Stimulated activated CD8-positive, alpha-beta memory T cell treated with anti-CD3 and anti-CD28 coated beads, Interleukin-7, amount 100 ng/mL, for 1 hour (primary cell): ENCODE measurements at places on chromosomes 4 and X.

GRCh38 chr4:174286870-174287269, 3.2 kb downstream of the CEP44 start:
- DNase-seq, result no peak

DNA sequence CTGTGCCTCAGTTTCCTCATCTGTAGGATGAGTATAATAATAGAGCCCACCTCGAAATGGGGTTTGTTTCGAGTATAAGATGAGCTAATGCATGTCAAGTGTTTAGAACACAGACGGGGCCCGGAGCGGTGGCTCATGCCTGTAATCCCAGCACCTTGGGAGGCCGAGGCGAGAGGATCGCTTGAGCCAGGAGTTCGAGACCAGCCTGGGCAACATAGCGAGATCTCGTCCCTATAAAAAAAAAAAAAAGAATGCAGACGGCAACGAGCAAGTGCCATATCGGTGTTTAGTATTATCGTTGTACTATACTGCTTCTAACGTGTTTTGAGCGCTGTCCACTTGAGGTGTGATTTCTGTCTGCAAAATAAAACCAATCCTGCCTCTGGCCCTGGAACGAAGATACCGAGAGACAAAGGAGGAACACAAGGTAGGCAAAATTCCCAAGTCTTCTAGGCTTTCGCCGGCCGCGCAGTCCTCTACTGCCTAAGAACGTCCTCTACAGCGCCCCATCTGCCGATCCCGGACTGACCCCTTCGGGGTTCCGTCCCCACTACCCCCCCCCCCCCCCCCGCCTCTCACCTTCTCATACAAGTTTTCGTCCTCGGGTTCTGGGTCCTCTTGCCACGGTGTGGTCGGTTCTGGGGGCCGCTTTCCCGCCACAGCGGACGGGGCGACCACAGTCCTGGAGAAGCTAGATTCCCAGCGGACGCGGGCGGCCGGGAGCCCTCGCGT, 442 bp downstream of the NDUFB11 start:
- DNase-seq, result no peak

- no peak for DNase-seq
These were observed 494.6 kb upstream of the ATOH1 start for GRCh38 chr4:93334003-93334402.

GRCh38 chrX:46582325-46582724, 8.8 kb downstream of the CHST7 start:
- DNase-seq, result no peak

GRCh38 chr4:2305766-2306501, 44.0 kb upstream of the MXD4 start:
- no peak for DNase-seq

- no peak for DNase-seq
These were observed at the start of gene UBL4A for GRCh38 chrX:154486396-154487207. Gene UBL4A (minus strand): TSS chrX:154486615. CDS start chrX:154486584, 31 bp downstream.
